ENCODE measurements at places on chromosomes 13 and 19.
A peak's percentile ranks its signal among the peaks of the same experiment; 100 is the strongest.

GRCh38 chr13:32538143-32538620, 413 bp downstream of the N4BP2L2 start:
- DNase-seq: peak; percentile 8

GRCh38 chr19:33358408-33358807, 15.1 kb upstream of the CEBPG start:
- no peak for DNase-seq

DNA sequence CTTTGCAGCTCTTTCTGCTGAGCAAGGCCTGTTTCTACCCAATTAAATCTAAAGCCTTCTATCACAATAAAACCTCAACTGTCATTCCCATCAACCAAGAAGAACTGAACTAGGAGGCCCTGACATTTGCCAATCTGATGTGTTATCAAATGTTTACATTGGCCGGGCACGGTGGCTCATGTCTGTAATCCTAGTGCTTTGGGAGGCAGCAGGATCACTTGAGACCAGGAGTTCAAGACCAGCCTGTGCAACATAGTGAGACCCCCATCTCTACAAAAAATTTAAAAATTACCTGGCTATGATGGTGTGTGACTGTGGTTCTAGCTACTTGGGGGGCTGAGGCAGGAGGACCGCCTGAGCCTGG, 2.8 kb upstream of the FBXO17 start:
- DNase-seq: no peak

DNA sequence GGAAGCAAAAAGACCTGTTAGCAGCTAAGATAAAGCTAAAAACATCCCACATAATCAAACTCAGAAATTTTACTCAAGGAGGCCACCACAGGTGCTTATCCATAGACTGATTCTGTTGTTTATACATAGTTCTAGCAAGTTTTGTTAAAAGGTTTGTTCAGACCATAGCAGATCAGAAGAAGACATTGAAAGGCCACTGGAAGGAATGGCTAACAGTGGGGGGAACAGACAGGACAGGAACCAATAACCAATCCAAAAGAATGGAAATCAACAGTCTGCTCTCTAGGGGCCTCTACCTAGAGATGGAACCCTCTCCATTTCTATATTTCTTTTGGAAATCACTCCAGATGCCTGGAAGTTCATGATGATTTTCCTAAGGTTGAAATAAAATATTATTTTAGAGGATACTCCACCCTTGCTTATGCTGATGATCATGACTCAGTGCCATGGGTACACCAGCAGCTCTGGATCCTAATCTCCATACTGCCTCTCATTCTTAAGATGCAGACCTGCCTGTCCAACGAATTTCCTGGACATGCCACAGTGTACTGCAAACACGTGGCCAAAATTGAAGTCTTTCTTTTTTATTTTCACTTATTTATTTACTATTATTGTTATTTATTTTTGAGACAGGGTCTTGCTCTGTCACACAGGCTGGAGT, 260.0 kb downstream of the MYO16 start:
- no peak for DNase-seq

- DNase-seq: no peak
Observed at GRCh38 chr13:97015661-97016350, 21.5 kb upstream of the OXGR1 start.

- DNase-seq: no peak
Observed at GRCh38 chr13:77377016-77377415, 50.1 kb upstream of the MYCBP2 start.

DNA sequence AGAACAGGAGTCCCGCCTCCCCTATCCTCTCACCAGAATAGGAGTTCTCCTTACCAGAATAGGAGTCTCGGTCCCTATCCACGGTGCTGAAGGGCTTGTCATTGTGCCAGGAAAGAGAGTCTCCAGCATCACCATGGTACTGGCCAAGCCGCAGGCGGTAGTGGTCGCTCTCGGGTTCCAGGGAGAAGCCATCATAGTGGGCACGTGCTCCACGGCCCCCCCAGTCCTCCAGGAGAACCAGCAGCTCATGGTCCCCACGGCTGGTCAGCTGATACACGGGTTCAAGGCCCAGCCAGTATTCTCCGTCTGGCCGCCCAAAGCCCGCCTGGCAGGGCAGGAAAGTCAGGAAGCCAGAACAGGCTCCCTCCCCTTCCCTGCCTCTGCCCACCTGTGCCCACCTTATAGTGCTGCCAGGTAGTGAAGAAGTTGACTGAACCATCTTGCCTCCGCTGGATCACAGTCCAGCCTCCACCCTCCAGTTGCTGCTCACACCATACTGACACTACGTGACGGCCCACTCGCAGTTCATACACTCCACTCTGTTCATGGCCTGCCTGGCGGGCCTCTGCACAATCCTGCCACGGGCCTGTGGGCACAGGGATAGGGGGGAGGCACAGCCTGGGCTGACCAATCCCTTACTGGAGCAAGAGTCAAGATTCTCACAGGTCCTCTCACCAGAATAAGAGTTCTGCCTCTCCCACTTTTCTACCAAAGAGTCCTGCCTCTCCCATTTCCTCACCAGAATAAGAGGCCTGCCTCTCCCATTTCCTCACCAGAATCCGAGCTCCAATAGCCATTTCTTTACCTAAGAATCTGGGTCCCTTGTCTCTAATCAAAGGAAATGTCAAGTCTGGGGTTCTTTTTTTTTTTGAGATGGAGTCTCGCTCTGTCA, 7.4 kb downstream of the SHFL start:
- DNase-seq: no peak

GRCh38 chr19:56838024-56838908, 2.3 kb downstream of the PEG3 start:
- DNase-seq: no peak

DNA sequence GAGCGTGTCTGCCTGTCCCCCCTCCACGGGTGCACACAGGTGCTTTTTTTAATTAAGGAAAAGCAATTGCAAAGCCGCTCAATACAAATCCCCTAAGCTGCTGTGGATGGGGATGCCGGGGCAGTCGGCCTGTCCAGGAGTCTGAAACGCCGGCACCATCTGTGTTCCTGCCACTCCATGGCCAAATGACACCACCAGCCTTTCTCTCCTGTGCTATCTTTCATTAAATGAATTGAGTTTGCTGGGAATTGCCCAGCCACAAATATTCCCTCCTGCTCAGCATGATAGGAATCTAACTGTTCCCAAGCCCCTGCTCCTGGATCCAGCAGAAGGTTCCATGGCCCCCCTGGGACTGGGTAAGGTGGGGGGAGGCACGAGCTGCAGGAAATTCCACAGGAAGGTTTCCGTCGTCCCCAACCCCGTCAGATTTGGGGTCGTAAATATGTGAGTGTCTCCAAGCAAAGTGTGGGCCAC, 139.2 kb downstream of the KDM4B start:
- DNase-seq: no peak

- DNase-seq: no peak
Observed at GRCh38 chr13:39283072-39283471, 244.8 kb downstream of the NHLRC3 start.

GRCh38 chr13:105363261-105364190, 1171.9 kb downstream of the EFNB2 start:
- DNase-seq: no peak

Measured in GM12891 (cell line).